ENCODE measurements at places on chromosomes 4 and X.

DNA sequence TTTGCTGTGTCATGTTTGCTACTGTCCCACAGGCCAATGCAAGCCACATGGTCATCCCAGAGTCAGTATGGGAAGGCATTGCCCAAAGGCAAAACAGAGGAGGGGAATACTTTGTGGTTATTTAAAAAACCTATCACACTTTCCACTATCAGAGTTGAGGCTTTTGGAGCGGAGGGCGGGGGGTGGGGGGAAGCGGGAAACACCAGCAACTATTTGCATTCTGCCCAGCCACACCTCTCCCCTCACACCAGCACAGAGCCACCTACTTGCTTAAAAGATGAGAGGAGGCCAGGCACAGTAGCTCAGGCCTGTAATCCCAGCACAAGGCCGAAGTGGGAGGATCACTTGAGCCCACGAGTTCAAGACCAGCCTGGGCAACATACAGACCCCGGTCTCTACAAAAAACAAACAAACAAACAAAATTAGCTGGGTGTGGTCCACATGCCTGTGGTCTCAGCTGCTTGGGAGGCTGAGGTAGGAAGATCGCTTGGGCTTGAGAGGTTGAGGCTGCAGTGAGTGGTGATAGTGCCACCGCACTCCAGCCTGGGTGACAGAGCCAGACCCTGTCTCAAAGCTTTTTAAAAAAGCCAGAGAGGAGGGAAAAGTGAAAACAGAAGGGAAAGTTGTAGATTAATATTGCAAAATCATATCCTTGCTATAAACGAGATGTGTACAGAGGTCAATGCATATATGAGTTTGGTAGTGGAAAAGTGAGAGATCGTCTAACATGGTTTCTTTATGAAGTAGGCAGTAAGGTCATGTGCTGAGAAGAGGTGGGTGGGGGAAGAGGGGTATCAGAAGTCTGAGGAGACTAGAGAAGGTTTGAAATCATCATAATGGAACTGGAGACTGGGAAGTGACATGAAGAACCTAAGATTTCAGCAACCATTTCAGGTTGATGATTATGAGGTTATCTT, 1.9 kb upstream of the CHST7 start:
- DNase-seq: no peak

- DNase-seq: no peak
Observed at GRCh38 chrX:138708268-138708667, 3.2 kb downstream of the FGF13 start.

DNA sequence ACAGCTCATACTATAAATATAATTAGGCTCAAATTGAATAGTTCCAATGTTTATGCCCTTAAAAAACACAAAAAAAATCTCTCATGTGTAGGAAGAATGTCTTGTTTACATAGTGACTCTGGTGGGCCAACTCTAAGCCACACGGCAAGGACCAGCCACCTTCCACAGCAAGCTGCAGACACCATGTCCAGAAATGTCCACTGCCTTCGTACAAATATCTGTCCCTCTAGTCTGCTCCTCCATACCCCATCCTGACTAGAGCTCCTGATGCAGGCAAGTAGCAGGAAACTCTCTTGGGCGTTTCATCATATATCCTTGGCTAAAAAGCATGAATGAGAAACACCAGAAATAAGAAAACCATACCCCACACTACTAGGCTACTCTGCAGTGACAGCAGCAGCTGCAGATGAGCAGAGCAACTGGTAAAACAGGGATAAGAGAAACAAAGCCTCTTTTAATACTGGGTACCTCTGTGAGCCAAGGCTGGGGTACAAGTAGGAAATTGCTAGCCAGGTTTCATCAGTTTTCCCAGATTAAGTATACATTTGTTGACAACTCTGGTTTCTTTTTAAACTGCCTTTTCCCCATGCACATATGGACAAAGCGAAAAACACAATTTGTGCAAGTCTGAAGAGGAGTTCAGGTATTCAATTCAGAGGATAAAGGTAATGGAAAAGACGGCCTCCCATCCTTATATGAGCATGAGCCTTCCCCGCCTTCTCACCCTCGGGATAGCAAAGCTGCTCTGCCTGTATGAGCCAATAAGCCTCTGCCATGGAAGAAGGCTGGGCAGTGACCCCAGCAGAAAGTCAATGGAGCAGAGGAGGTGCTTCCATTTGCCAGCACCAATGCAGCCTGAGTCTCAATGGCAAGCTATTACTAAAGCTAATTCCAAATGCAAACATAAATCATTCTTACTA, 245.4 kb downstream of the DCLK2 start:
- DNase-seq: no peak

DNA sequence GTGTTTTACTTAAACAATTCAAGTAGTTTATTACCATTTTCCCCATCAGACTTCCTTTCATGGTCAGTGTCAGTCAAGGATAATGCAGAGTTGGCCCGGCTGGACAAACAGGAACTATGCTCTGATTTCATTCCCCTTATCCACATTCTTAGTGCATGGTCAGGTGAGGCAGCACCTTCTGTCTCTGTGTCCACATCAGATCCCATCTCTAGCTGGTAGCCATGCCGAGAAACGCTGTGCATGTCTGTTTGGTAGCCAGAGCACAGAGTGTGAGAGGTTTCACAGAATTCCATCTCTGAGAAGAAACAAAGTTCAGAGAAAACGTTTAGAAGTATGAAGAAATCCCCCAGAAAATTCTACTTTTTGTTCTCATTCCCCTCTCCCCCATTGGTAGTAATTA, 423.7 kb upstream of the TEX13C start:
- peak; percentile 13 for DNase-seq

DNA sequence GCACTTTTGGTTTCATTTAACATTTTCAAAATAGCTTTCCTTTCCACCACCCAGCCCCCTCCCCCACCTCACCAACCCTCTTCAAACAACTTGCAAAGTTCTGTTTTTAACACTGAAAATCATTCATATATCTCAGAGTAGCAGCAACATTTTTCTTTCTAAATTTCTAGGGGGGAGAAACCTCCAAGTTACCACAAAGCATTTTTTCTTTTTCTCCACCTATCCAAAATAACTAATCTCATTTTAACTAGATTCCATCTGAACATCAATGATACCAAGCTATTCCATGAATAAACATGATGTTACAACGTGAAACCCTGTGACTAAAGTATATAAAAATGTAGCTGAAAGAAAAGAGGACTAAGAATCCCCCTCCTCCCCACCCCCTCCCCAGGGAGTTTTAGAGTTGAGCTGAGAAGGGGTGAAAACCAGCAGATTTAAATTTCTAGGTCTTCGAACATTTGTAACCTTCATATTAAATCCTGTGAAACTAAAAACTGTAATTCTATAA, 5.2 kb downstream of the LDB2 start:
- DNase-seq: no peak

DNA sequence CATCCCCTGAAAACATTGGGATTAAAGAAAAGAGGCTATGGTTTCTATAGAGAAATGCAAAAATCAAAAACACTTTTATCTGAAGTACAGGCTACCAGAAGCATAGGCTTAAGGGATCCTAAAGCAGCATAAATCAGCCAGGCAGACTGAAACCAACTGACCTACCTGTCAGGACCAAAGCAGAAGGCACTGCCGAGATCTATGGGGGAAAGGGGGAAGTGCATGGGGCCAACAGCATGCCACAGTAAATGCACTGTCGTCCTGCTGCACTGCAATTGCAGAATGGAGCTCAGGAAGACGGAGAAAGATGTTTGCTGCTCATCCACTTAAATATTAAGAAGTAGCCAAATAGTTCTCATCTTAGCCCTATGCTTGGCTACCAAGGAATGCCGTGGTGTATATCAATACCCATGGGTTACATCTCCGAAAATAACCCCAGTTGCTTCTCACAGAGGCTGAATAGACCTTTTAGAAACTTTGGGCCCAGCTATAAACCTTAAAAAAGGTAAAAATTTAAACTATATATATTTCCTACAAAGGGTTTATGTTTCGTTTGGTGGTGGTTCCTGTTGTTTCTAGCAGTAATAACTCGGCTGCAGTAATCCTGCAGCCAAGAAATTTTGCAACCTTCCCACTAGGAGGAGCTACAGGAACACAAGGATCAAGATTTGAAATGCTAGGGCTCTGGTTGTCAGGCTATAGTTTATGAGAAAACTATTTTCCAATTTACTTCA, 312.2 kb upstream of the DIAPH2 start:
- peak; percentile 17 for DNase-seq

GRCh38 chr4:89889289-89889688, 5.4 kb upstream of the MMRN1 start:
- no peak for DNase-seq

GRCh38 chrX:72015383-72015782, 104.7 kb downstream of the NHSL2 start:
- no peak for DNase-seq

DNA sequence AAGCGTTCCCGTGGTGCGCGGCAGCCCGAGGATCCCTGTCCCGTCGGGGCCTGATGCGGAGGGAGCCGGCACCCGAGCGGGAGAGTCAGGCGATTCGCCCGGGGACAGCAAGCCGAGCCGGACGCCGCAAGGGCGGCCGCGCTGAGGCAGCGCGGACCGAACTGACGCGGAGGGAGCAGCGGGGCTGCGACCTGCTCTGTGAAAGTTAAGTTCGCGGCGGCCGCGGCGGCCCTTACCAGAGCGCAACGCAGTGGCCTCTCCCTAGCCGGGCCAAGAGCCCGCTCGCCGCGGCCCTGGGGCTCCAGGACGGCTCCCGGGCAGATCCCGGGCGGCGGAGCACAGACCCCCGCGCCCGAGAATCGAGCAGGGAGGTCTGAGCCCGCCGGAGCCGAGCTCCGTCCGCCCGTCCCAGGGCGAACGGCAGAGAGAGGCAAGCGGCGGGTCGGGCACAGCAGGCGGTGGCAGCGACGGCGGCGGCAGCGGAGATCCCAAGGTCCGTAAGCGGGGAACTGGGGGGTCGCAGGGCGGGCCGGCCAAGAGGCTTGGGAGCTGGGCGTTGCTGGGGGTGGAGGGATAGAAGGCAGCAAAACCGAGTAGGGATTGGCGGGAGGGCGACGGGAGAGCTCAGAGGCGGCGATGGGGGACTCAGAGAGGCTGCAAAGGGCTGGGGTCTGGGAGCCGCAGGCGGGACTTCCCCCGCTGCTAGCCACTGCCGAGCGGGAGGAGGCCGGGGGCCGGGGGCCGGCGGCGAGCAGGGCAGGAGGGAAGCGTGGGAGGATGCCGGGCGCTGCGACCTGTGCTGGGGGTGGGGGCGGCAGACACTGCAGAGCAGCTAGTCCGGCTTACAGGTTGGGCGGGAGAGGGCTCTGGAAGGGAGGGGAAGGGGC, 1.0 kb downstream of the GPR50 start:
- DNase-seq: no peak

GRCh38 chrX:30196322-30196721, 19.0 kb upstream of the MAGEB2 start:
- no peak for DNase-seq

DNA sequence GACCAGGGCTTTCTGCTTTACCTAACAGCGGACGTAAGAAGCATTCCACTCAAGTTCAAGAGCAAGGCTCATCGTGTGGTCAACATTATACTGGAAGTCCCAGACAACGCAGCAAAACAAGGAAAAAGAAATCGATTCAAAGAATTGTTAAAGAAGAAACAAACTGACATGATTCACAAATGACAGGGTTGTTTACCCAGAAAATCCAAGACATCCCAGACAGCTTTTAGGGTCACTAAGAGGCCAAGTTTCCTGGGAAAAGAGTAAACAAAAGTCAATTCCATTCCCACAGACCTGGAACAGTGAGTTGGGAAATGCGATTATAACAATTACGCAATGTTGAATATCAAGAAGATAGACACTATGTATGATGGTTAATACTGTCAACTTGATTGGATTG, 21.5 kb upstream of the HTRA3 start:
- no peak for DNase-seq

DNA sequence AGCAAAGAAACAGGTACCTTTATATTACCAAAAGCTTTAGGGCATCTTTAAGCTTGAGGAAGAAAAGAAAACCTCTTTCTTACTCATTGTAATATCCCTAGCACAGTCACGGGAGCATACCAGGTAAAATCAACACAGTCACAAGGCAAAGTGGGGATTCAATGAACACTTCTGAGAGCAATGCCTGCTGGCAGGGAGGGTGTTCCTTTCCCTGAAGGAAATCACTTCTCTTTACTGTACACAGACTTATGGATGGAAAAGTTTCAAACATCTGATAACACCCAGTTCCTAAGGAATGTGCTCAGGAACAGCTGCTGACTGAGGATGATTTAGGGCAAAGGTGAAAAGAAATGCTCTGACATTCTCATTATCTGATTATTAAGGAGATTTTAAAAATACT, 94.8 kb downstream of the MAML3 start:
- DNase-seq: no peak

DNA sequence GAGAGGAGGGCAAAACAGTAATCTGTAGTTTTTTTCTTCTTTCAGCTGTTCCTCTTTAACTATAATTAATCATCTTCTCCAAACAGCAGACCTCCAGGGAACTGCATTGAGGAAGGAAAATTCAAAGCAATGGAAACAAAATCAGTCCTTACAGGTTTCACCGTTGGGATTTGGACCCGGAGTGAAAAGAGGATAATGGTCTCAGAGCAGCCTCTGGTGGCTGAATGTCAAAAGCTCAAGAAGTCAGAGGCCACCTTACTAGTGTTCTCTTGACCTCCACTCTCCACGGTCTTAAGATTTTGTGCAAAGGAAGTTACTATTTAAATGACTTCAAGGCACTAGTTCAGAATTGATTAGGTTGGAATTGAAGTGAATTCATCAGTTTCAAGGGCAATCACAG, 16.0 kb upstream of the MID1 start:
- peak; percentile 4 for DNase-seq

- no peak for DNase-seq
Observed at GRCh38 chr4:135605076-135605475, 1403.5 kb upstream of the PABPC4L start.

- no peak for DNase-seq
Observed at GRCh38 chrX:118724775-118725174, 2.6 kb upstream of the IL13RA1 start.

DNA sequence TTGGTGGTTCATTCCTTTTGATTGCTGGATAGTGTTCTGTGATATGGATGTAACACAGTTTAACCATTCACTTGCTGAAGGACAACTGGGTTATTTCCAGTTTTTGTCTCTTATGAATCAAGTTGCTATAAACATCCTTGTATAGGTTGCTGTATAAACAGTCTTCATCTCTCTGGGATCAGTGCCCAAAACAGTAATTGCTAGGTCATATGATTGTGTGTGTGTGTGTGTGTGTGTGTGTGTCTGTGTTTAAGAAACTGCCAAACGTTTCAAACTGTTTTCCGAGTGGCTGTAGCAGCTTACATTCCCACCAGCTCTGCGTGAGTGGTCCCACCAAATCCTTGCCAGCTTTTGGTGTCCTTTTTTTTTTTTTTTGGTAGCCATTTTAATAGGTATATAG, 60.4 kb downstream of the F11 start:
- DNase-seq: no peak

- DNase-seq: peak; percentile 59
Observed at GRCh38 chr4:168713253-168713652, 216.4 kb downstream of the PALLD start.

All from NCI-H2081 treated with DMSO at 0.1 percent for 48 hours (cell line).